ENCODE measurements at places on chromosomes 11 and 22.

DNA sequence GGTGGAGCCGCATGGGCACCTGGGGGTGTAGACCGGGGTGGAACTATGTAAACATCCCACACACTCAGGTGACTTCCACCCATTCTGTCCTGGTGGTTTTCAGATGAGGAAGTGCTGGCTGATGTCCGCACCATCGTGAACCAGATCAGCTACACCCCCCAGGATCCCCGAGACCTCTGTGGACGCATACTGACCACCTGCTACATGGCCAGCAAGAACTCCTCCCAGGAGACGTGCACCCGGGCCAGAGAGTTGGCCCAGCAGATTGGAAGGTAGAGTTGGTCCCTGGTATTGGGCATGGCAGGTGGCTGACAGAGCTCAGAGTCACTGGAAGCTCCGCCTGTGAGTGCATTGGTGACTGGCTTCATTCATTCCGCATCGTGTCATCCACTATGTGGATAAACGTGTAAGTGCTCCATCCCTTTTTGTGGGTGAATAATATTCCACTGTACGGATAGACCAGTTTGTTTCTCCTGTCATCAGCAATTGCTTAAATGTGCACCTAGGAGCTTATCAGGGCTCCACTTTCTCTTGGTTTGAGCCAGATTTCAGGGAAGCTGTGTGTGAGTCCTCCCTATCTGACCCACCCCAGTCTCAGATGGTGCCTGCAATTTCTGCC, 29.9 kb downstream of the NADSYN1 start:
- DNase-seq: no peak

DNA sequence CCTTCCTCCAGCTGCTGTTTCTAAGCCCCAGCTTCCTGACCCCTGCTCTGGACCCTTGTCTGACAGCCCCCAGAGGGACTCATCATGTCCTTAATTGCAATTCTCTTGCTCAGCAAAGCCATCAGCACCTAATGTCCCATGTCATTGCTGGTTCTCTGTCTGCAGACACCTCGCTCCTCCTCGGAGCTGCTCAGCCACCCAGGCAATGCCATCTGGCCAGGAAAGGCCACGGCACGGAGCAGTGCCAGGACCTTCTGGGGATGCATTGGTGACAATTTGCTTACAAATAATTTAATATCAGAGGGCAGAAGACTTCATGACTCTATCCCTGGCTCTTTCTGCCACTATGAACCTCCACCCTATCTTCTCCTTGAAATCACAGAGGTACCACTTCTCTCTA, 107.0 kb upstream of the THY1 start:
- DNase-seq: no peak

DNA sequence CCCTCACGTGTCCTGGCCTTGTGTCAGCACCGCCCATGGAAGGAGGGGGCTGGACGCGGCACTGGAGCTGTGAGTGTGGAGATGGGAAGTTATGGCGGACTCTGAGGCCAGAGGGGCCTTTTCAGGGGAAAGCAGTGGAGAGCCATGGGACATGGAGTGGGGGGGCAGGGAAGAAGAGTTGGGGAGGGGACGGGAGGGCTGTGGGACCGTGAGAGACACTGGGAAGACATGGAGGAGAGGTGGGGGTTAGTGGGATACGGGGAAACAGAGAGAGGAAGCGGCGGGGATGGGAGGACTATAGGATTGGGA, 58.2 kb downstream of the FBXO7 start:
- DNase-seq: no peak

DNA sequence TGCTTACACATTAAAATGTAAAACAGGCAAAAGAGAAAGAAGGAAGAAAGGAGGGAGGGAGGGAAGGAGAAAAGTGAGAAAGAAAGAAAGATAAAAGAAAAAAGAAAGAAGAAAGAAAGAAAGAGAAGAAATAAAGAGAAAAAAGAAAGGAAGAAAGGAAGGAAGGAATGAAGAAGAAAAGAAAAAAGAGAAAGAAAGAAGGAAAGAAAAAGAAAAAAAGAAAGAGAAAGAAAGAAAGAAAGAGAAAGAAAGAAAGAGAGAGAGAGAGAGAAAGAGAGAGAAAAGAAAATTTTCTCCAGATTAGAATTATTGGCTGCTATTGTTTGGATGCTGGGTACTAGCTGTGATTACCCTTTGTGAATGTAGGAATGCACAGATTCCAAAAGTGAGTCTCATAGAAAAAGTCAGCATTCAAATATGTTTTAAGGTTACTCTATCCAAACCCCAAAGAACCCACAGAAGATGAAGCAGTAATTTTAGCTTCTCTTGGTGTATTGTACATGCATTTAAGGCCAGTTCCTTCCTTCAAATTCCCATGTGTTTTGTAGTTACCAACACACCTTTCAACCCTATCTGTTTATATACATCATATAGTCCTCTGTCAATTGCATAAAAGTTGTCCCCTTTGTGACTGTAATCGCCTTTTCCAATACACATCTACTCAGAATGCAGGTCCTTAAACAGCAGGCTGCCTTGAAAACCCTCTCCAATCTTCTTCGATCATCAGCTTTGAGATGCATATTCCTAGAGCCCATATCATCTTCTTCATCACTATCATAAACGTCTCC, 789 bp upstream of the FAM111A start:
- DNase-seq: no peak

DNA sequence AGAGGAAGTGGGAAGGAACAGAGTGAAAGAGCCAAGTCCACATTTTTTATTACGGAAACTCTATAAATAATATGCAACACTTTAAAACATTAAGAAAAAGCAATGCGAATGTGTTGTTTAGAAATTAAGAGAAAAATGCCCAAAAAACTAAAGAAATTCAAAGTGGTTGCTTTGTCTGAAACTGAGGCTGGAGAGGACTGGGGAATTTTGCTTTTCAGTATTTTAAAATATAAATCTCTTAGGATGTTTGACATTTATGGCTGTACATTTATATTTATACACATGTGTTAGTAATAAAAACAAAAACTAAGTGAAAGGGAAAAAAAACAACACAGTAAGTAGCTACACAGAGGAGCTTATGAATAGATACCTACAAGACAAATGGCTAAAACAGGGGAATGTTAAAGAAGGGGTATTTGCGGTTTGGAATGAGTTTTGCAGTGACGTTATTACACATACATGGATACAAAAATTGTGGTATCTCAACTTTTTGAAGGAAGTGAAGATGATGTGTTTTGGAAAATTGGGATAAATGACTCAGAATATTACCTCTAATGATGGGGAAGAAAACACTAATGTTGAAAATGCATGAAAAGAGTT, 97.0 kb upstream of the DRD2 start:
- DNase-seq: no peak

GRCh38 chr11:75033916-75034315, 45.2 kb downstream of the NEU3 start:
- DNase-seq: no peak

GRCh38 chr11:68948496-68948895, 32.3 kb downstream of the MRGPRD start:
- no peak for DNase-seq

GRCh38 chr11:112526699-112527416, 266.2 kb upstream of the PLET1 start:
- no peak for DNase-seq

DNA sequence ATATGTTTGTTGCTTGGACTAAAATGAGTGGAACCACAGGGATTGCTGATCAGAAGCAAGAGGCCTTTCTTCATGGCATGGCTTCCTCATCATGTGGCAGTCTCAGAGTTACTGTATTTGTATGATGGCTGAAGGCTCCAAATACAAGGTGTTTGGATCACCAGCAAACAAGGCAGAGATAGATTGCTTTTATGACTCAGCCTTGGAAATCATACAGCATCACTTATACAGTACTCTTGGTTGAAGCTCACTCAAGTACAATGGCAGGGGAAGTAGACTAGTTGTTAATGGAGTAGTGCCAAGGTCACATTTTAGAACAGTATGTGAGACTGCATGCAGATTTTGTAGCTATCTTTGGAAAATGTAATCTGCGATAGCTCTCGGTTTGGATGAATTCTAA, 16.6 kb downstream of the CAPRIN1 start:
- no peak for DNase-seq

DNA sequence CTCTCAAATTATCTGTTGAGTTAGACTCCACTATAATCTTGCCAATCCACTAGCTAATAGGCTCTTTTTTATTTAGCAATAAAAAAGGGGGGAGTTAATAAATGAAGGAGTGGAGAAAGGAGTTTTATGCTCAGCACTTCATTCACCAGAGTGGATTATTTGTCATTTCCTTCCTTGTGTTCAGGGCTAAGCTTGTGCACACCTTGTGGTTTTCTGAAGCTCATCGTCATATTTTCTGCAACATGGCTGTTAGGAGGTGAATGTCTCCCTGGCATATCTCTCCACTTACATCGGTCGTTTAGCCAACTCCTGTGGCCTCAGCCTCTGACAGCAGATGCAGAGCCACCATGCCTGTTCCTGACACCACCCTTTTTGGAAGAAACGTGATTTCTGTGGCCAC, 83.9 kb upstream of the MTNR1B start:
- no peak for DNase-seq

GRCh38 chr11:6206456-6207180, 1.3 kb downstream of the C11orf42 start:
- DNase-seq: no peak

DNA sequence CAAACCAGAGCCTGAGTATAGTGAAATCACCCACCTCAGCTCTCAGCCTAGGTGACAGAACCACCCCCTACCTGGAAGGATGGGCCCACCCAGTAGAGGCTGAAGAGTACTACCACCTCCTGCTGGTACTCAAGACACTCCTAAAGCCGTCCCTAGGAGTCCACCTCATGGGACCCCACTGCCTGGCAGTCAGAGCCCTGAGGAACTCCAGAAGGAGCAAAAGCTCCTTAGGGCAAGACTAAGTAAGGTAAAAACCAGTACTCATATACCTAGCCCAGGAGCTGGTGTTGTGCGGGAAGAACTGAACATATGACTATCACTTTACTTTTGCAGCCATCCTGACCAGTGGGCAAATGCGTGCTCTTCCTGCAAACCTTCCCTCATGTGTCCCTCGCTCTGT, 36.3 kb downstream of the HIRA start:
- DNase-seq: no peak

GRCh38 chr11:37774441-37774840, 1176.4 kb upstream of the RAG2 start:
- no peak for DNase-seq

DNA sequence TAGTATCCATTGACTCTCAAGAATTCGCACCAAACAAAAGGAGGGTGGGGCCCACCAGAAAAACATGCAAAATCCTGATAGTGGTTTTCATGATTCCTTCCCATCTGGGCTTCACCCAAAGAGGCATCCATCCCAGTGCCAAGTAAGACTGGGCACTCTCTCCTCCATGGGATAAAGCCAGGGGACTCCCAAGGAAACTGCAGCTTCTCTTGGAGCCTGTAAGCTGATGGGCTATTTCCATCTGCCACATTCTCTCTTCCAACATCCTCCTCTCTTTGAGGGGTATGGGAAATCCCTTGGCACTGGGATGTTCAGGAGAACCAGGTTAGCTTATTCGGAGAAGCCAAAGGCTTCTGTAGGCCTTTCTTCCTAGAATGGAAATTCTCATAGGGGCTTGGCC, 10.8 kb downstream of the OPCML start:
- DNase-seq: no peak

- no peak for DNase-seq
Observed at GRCh38 chr11:58930926-58931325, 8.4 kb upstream of the GLYATL1 start.

GRCh38 chr11:64122411-64123410, 43.2 kb downstream of the MACROD1 start:
- DNase-seq: no peak

DNA sequence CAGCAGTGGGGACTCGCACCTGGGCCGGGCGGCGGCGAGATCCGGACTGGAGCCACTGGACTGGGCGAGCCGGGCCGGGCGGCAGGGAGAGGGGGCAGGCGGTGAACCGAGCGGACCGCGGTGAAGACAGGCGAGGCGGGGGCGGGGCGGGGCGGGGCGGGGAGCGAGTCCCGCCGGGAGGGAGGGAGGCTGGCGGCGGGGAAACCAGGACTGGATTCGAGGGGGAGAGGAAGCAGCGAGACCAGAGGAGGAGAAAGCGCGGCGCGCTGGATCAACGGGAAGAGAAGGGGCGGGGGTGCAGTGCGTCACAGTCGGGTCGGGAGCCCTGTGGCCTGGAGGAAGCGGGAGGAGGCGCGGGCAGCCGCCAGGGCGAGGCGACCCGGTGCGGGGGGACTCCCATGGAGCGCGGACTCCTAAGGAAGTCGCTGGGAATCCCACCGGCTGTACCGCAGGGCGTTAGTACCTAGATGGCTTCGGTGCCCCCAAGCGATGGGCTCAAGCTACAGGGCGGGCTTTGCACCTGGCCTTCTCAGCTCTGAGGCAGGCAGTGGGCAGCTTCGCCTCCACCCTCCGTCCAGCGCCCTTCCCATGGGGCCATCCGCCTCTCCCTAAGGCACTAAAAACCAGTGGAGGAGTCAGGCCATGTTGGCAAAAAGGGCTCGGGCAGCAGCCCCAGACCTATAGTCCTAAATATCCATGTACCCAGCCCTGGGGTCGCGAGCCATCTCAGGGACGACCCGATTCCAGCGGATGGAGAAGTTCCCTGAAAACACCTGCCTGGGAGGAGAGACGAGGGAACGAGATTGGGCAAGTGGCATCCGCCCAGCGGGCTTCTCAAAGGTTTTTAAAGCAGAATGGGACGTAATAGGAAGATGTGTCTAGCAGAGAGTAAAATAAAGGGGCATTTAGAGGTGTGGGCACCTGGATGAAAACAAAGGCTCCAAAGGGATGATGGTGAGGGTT, at the start of gene TMEM121B:
Gene TMEM121B, minus strand, starts transcription at position 128 of the 963 bp plus-strand sequence. CDS start 233 bp downstream, outside the sequence.
- DNase-seq: no peak

- no peak for DNase-seq
Observed at GRCh38 chr11:70662691-70663098, 264.4 kb downstream of the CTTN start.

GRCh38 chr11:103491777-103492176, 382.6 kb downstream of the DYNC2H1 start:
- DNase-seq: no peak

DNA sequence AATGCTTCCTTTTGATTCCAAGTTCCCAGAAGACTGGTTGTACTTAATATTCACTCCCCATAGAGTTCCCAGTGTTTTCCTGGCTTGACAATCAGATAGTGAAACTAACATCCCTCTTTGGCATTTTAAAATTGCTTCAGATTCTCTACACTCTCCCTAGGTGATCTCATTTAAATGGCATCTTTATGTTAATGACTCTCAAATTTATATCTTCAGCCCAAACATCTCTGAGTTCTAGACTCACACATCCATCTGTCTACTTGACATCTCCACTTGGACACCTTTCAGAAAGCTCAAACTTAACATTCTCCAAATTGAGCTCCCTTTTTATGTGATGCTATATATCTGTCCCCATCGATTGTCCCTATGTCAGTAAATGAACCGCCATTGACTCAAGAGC, 232.0 kb downstream of the NTM start:
- no peak for DNase-seq

GRCh38 chr11:90753546-90753945, 530.7 kb upstream of the CHORDC1 start:
- no peak for DNase-seq

Data from NCI-H1048 (cell line).